CD4-positive, alpha-beta T cell treated with Interleukin-10 for 1 hour (primary cell): ENCODE measurements at places on chromosomes 4 and X.
A peak's percentile ranks its signal among the peaks of the same experiment; 100 is the strongest.

- no peak for DNase-seq
Measured at GRCh38 chrX:110381216-110381615, 22.6 kb downstream of the RTL9 start.

DNA sequence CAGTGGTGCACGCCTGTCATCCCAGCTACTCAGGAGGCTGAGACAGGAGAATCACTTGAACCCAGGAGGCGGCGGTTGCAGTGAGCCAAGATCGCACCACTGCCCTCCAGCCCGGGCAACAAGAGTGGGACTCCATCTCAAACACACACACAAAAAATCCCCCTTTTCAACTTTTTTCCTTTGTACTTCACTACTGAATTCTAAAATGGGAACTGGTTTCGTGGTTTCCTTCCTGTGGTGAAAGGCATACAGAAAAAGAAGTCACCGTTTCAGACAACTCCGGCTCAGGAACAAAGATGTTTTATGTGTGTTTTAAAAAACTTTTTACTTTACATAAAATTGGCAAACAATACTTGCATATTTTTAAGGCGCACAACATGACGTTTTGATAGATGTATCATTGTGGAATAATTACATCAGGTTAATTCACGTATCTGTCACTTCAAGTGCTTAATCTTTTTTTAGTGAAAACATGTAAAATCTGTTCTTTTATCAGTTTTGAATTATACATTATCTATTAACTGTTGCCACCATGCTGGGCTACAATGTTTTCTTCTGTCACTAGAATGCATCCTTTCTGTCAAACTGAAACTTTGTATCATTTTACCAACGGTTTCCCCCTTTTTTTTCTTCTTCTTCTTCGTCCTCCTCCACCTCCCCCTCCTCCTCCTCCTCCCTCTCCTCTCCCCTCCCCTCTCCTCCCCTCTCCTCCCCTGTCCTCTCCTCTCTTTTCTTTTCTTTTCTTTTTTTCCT, 186.0 kb downstream of the CRLF2 start:
- peak; percentile 24 for DNase-seq

GRCh38 chrX:55484948-55485347, 4.7 kb downstream of the USP51 start:
- DNase-seq = no peak

DNA sequence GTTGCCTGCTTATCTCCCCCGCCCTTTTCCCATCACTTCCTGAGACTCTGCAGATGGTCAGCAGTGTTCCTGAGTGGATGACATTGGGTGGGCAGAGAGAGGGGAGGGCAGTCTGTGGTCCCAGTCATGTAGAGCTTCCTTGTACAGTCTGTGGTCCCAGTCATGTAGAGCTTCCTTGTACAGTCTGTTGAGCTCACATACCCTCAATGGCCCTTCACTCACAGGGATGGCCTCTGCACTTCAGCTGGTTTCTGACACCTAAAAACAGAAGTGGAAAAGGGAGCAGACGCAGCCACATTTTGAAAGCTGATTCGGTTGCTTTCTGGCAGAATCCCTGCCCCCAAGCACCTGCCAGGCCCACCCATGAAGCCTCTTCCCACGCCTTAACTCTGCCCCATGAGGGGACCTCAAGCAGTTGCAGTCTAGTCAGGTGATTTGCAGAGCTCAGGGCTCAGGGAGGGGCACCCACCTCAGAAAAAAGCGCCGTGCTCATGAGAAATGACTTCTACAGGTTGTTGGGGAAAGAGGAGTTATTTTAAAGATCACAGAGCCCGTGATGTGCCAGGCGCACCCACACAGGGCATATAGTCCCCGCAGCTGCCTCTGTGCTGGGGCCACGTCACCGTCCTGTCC, 3.6 kb upstream of the TMEM271 start:
- DNase-seq = no peak

DNA sequence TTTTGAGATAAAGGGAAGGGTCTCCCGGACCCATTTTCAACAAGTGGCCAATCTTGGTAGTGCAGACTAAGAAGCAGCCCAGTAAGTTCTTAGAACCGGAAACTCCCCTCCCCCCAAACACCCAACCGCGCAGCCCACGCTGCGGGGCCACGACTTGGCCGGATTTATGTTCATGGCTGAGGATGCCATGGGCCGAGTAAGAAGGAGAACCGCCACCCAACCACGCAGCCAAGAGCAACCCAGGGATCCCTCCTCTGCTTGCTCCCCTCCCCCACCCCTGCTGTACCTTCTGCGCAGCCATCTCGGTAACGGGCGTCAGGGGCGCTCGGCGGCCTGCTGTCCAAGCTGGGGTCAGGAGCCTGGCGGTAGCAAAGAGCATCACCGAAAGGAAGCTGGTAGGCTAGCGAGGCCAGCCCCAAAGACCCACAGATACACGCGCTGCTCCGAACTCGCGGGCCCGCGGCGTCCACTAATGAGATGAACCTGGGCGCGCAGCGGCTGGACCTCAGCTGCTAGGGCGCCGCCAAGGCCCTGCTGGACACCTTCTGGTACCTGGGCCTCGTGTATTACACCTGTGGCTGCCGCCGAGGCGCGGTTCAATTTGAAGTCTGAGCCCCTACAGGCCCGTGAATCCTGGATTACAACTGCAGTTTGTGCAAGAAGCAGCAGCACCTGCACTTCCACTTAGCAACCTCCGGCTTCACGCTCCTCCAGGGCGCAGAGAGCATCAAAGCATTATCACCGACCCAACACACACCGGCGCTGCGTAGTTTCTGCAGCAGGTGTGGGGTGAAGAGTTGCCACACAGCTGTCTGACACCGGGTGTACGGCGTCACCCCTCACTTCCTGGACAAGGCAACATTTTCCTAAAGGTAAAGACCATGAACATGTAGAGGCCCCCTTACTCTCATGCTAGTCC, 63.4 kb downstream of the NUDT10 start:
- DNase-seq = peak; percentile 67

DNA sequence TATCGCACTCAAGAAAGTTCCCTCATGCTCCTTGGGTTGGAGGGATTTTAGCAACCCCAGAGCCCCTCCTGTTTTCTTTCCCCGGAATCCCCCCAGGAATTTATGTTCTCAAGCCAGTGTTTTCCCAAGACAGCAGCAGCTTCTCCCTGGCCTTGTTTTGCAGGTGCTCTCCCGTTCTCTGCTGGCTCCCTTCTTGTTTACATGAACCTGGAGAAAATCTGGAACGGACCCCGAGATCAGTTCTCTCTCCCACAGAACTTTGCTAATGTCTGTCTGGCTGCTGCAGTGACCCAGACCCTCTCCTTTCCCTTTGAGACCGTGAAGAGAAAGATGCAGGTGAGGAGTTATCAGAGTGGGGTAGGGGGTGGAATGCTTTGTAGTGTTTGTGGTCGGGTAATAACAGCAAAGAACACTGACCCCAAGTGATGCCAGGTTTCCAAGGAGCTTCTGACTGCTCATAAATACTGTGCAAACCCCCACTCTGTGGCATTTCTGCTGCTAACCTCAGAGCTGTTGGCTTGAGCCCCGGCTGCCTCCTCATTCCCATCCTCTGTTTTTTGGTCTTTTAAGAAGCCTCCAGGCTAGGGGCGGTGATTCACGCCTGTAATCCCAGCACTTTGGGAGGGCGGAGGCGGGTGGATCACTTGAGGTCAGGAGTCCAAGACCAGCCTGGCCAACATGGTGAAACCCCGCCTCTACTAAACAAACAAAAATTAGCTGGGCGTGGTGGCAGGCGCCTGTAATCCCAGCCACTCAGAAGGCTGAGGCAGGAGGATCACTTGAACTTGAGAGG, 11.1 kb downstream of the SLC25A43 start:
- DNase-seq = no peak

GRCh38 chrX:53321943-53322497, 40.6 kb upstream of the IQSEC2 start:
- no peak for DNase-seq

GRCh38 chrX:36214924-36215323, 295.4 kb downstream of the CFAP47 start:
- no peak for DNase-seq

DNA sequence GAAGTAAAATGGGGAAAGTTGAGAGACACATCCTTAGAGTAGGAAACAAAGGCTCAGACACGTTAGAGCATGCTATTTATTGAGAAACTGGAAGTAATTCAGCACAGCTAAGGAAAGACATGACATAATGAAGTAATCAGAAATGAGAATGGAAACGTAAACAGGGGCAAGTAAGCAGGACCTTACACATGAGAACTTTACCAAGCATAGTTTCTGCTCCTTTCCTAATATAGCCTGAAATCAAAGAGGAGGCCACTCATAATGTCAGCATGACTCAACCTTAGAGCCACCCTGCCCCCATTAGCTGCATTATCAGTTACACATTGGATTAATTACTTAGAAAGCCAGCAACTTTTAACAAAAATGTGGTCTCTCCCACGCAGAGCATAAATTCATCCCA, 558.3 kb upstream of the GRIA3 start:
- no peak for DNase-seq
